Fibroblast of the conjunctiva (primary cell): ENCODE measurements at places on chromosomes 4 and X.
A peak's percentile ranks its signal among the peaks of the same experiment; 100 is the strongest.

GRCh38 chr4:140157341-140157740, 3.4 kb upstream of the MAML3 start:
- no peak for DNase-seq

- no peak for DNase-seq
Measured at GRCh38 chr4:47798165-47798564, 39.7 kb downstream of the CORIN start.

DNA sequence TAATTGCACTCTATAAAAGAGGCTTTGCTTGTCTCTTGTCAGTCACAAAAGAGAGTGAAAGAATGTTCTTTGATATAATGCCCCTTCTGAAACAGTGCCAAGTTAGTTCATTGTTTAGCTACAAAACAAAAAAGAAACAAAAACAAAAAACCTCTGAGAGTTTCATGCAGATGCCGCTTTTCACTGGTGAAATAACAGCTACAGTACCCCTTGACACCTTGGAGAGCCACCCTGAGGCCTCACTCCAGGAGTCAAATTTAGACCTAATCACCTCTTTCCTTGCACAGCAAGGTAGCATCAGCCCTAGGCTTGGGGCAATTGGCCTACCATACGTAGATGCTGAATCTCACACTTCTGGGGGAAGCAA, 185.2 kb downstream of the UNC5C start:
- DNase-seq, result no peak

GRCh38 chr4:83266689-83267088, 17.9 kb downstream of the COQ2 start:
- no peak for DNase-seq

GRCh38 chr4:24322511-24322910, 261.8 kb downstream of the DHX15 start:
- no peak for DNase-seq

GRCh38 chrX:150983521-150984168, 510 bp downstream of the HMGB3 start:
- DNase-seq, result no peak

- DNase-seq, result no peak
Measured at GRCh38 chrX:136205882-136206380, 45.3 kb downstream of the MAP7D3 start.

- no peak for DNase-seq
Measured at GRCh38 chr4:76821641-76822040, 76.3 kb downstream of the SOWAHB start.

- DNase-seq, result no peak
Measured at GRCh38 chr4:150126864-150127203, 48.6 kb downstream of the DCLK2 start.

GRCh38 chr4:53584658-53585057, 6.6 kb downstream of the LNX1 start:
- no peak for DNase-seq

DNA sequence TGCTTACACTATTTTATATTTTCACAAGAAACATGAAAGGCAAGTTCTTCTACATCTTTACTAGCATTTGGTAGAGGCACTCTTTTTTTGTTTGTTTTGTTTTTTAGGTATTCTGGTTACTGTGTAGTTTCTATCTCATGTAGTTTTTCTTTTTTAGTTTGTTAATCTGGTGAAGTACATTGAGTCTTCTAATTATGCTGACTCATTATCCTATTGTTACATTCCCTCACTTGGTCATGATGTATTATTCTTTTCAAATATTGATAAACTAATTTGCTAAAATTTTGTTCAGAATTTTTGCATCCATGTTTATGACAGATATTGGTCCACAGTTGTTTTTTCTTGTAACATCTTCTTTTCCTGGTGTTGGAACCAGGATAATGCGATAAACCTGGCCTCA, 4.7 kb downstream of the GK2 start:
- no peak for DNase-seq

- DNase-seq, result no peak
Measured at GRCh38 chr4:10831727-10832408, 147.3 kb upstream of the CLNK start.

GRCh38 chr4:48193096-48193836, 59.2 kb upstream of the TXK start:
- no peak for DNase-seq

DNA sequence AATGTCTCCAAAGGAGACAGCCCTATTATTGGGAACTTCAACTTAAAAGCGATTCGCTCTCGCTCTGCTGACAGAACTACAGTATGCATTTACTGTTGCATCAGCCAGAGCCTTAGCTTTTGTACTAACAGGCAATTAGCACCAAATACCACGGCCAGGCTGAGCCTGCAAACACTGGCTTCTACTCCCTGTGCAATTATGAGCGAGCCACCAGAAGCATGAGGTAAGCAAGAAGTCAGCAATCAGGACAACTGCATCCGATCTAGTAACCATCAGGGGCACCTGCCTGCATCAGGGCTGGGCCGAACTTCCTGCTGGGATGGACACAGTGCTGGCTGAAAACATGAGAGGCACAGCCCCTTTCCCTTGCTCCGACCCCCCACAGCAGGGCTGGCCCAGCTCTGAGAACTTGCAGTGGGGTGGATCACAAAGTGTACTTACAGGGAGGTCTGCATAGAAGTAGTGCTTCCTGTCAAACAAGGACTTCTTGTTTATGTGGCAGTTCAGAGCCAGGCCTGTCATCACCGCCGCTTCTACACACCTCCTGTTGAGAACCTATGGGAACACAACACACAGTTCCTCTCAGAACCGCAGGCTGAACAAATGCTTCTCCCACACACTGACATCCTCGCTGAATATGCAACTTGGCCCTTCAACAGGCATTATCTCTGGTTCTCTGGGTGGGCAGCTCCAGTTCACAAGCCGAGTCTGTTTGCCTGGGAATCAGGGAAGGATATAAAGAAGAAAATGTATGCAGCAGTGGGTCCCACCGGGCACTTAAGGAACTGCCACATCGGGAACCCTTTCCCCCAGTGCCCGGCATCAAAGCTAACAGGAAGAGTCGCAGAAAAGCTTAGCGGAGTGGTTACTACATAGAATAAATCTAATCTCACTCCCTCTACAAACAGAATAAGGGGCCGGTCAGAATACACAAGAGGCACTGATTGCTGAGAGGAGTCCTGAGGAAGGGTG, 41.5 kb downstream of the GATB start:
- DNase-seq, result no peak

GRCh38 chr4:74158466-74159142, 686 bp downstream of the MTHFD2L start:
- DNase-seq, result no peak

GRCh38 chrX:9189286-9189685, 155.4 kb upstream of the FAM9B start:
- no peak for DNase-seq

GRCh38 chr4:57095956-57096355, 14.2 kb downstream of the IGFBP7 start:
- DNase-seq, result no peak

DNA sequence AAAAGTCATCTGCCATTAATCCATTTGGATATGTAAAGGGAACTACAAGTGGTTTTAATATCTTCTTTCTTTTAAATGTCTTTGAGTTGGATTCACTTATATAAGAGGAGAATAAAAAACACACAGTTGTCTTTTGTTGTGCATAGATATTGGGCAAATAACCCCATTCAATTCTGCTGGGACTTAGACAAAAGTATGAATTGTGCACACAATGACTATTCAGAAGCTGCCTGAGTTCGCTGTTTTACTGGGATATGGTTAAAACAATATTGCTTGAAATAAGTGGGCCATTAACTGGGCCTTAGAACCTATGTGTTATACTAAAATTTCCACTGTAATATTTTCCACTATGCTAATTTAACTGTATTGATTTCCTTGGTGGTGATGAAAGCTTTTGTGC, 71.7 kb downstream of the PCYT1B start:
- no peak for DNase-seq

- DNase-seq, result no peak
Measured at GRCh38 chr4:117447925-117448324, 362.5 kb upstream of the TRAM1L1 start.

DNA sequence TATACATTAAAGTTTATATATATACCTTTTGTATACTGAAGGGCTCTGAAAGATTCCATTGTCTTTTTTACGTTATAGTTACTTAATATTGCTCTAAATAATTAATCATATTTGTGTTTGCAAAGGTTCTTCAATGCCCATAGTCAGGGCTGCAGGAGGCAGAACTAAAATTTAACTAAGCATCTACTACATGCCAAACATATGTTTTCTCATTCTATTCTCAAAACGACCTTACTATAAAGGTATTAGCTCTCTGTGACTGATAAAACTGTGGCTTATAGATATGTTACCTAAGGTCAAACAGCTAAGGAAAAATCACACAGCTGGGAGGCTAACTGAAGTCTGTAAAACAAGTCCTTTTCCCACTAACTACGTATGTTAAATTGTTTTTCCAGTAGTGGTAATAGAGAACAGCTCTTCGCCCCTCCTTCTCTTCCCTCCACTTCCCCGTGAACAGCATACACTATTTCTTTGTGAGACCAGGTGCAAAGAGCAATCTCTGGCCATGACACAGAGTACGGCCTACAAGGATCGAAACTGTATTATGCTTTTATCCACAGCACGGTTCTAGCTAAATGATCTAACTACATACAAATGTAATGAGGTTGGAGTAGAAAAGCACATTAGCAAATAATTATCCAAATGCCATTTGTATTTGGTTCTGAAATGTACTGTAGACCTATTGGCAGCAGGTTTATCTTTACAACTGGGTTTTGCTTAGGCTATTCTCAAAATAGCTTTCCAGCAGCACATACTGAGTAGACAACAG, 1.7 kb downstream of the CNOT6L start:
- no peak for DNase-seq

- DNase-seq, result peak; percentile 34
Measured at GRCh38 chr4:139300431-139301112, 733 bp upstream of the NAA15 start.

DNA sequence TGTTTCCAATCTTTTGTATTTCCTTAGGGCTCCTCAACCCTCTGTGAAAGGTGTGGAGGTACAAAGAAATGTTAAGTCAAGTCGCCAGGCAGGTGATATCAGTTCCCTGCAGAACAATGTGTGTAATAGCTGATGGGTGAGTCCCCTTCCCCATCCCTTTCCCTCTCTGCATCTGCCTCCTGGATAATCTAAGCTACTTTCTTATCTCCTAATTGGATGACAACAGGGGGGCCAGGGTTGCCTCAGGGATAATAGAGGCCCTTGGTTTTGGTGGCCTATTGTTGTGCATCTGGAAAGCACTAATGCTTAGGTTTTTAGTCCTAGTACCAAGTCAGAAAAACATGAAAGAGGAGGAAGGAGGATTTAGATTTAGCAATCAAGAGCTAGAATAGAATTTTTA, 29.1 kb downstream of the MAGED1 start:
- no peak for DNase-seq

- no peak for DNase-seq
Measured at GRCh38 chrX:21738210-21738949, 19.5 kb downstream of the SMPX start.

DNA sequence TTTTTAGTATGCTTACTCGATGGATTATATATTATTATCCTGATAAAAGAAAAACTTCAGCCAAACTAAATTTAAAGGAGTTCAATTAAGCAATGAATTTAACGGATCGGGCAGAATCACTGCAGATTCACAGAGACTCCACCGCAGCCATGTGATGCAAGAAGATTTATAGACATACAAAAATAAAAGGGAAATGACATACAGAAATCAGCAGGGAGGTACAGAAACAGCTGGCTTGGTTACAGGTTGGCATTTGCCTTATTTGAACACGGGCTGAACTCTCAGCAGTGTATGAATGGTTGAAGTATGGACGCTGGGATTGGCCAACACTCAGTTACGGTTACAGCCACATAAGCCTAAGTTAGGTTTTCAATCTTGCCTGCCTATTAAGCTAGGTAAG, 35.4 kb upstream of the DHRSX start:
- no peak for DNase-seq

- no peak for DNase-seq
Measured at GRCh38 chr4:163353054-163353453, 9.4 kb downstream of the NPY5R start.

GRCh38 chr4:107757283-107757682, 37.2 kb upstream of the PAPSS1 start:
- no peak for DNase-seq

- DNase-seq, result no peak
Measured at GRCh38 chr4:144384408-144384807, 243.9 kb upstream of the GYPA start.

- DNase-seq, result no peak
Measured at GRCh38 chrX:103615781-103616371, 8.1 kb downstream of the TCEAL3 start.

DNA sequence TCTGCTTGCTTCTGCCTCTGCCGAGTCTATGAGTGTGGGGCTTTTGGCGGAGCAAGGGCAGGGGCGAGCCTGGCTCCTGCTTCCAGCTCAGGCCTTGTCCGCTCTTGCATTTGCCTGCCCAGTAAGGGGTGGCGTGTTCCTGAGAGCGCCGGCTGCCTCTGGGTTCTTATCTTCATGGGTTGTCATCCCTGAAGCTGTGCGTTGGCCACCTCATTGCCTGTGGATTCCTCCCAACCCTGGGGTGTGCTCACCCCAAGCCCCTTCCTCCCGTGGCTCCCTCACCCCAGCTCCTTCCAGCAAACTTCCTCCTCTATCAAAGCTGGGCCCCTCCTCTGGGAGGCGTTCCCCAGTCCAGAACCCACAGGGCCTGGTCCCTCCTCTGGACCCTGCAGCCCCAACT, 17.5 kb downstream of the SH3BP2 start:
- DNase-seq, result no peak

GRCh38 chr4:112704991-112705845, 68.3 kb downstream of the LARP7 start:
- peak; percentile 0 for DNase-seq

DNA sequence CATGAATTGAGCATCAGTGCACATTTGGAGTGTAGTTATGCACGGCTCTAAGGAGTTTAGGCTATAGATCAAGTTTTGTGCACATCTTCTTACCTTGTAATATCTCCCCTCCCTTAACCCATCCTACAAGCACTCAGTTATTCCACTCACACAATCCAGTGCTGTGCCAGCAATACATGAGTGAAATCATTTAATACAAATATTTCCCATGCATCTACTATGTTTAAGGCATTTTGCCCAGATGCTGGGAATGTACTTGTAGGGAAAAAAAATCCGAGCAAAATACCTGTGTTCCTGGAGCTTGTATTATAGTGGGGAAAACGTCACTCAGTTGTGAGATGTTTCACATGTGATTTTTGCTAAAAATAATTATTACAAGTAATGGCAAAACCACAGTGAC, 191.6 kb upstream of the LDB2 start:
- DNase-seq, result no peak

DNA sequence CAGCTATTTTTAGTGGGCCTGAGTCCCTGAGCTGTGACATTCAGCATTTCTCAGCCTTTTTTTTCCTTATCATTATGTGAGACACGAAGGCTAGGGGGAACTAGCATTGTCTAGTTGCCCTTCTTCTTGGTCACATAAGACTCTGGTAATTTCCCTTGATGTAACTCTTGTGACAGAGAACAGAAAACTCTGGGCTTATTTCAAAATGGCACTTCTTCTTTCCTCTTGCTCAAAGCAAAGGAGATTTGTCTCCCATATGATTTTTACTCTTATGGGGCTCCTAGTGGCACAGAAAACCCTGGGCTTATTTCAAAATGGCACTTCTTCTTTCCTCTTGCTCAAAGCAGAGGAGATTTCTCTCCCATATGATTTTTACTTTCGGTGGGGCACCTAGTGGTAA, 14.7 kb downstream of the ATXN3L start:
- DNase-seq, result no peak
